ENCODE measurements at places on chromosomes 2 and 18. TPM values are rescaled to one million over a fixed set of nuclear protein-coding genes. Genes with fewer than 3 reads are reported as not detected.

FBLN7 gene
- 1.7 TPM for total RNA-seq

DNA sequence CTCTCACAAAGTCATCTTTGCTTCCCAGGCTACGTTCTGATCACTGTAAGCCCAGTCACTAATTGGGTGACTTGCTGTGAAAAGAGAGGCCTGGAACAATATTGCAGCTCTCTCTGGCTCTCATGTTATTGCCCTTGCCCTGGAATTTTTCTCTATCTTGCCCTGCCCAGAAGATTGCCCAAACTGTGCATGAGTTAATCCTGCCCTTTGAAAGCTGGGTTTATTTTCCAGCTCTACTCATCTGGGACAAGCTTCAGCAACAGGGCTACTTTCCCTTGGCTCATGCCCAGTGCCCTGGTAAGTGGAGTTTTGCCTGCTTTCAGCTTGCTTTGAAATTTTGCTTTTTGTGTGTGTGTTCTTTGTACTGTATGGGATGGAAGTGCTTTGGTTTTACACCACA lies 6.9 kb upstream of the EHBP1 start:
- no peak for DNase-seq

DNA sequence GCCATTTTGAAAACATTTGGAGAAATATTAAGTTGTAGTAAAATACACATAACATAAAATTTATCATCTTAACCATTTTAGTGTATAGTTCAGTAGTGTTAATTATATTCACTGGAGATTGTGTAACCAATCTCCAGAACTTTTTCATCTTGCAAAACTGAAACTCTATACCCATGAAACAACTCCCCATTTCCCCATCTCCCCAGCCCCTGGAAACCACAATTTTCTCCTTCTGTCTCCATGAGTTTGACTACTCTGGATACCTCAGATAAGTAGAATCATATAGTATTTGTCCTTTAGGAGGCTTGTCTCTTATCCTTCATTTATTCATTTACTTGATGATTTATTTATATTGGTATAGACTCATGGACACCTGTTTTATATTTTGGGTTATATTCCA lies 392.9 kb downstream of the SETBP1 start:
- no peak for DNase-seq

DNA sequence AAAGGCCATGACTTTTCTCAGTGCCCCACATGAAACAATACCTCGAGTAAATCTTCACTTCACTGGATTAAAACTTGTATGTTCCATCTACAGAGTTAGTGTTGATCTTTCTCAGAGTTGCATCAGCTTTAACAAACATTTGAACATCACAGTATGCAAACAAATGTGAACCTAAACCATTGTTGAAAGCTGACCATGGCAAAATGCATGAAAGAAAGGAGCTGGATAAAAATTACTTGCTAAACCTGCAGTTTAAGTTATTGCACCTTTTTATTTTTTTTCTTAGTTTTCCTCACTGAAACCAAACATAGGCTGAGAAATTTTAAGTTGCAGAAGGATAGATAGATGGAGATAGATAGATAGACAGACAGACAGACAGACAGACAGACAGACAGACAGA lies 107.2 kb upstream of the UGP2 start:
- no peak for DNase-seq
